ENCODE measurements at places on chromosomes 1 and 21. TPM values are rescaled to one million over a fixed set of nuclear protein-coding genes. Genes with fewer than 3 reads are reported as not detected.

GRCh38 chr1:107430540-107431228 lies 289.8 kb downstream of the NTNG1 start:
- peak; percentile 54 for DNase-seq

- DNase-seq, result peak; percentile 46
Measured at GRCh38 chr1:152018537-152018936, 18.3 kb downstream of the S100A11 start.

KRTAP21-2 gene
- not detected for total RNA-seq

PTAFR gene
- total RNA-seq, result 0.47 TPM

- DNase-seq, result no peak
Measured at GRCh38 chr1:228154670-228155571, 5.2 kb downstream of the GJC2 start.
